ENCODE measurements at places on chromosomes 12 and 14.

- no peak for DNase-seq
Measured at GRCh38 chr12:124717318-124717717, 146.3 kb downstream of the SCARB1 start.

DNA sequence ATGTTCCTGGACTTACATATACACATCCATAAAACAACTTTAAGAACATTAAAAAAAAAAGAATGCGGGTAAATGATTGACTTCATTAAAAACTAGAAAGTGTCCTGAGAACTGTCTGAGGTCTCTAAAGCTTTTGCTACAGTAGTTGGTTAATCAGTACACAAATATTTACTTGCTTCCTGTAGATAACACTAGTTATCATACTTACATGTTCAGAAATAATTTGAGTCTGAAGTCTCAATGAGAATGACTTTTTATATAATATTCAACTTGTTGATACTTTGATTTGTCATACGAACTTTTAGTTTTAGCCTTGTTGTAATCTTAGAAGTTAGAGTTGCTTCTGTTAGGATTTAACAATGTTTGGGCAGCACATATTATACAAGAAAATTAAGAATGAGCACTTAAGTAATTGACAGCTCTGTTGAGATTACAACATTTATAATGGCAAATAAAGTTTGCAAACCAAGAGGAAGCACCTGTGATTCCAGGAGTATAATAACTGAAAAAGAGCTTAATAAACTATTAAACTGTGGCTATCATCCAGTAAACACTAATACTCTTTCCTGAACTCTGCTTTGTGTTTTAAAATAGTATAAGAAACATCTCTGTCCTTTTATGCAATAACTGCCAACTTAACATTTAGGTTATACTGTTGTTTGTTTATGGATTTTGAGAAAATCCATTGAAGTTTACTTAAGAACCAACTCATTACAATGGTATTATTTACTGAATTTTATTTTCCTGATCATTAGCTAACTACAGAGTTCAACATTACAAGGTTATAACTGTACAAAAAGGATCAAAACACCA, 131.7 kb downstream of the MIPOL1 start:
- DNase-seq: no peak

DNA sequence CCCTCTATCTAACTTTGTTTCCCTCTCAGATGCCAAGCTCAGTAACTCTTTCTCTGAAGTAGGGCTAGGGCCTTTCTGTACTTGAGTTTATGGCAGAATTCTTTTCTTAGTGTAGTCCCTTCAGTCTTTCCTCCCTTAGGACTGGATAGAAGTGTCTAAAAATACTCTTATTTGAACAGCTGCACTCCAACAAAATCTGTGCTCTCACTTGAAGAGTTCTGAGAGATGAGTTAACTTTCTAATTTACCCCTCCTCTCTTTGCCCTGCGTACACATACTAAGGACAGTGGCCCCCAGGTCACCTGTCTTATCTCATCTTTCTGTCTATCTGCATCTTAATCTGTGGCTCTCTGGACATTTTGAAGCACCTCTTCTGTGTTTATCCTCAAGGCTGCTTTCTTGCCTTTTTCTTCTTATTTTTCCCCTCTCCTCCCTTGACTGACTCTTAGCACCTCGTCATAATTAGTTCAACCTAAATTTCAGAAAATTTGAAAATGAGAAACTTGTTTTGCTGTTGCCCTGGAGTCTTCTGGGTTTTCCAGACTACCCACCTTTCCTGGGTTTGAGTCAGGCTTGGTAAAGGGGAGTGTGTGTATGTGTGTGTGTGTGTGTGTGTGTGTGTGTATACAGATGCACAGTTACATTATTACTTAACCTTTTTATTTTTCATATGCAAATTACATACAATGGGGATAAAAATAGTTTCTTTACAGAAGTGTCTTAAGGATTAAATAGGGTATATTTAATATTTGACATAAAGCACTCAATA, 23.9 kb downstream of the NCKAP1L start:
- no peak for DNase-seq

DNA sequence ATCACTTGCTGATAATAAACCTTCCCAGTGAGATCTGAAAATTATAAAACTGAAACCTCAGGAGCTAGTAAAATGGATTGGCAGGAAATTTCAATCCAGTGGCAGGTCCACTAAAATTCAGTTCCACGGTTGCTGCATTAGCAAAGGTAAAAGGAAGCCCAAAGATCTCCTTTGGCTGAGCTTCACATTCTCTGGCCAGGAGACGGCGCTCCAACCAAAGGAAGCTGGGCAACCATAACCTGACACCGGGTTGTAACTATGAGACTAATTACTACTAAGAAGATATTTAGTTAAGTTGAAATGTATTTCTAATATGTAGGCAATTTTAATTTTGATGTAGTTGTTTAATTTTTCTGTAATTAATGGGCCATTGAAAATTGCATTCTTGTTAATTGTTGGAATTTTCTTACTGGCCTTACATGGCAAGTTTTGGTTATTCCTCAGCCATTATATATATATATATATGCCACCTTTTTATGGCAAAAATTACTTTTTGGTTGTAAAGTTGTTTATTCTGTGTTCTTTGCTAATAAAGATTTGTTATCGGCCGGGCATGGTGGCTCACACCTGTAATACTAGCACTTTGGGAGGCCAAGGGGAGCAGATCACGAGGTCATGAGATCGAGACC, 17.0 kb downstream of the OR8S1 start:
- DNase-seq: peak; percentile 20

- DNase-seq: peak; percentile 23
Measured at GRCh38 chr12:68932128-68932960, 627 bp downstream of the CPM start.

GRCh38 chr12:53381731-53382630, 2.0 kb downstream of the SP1 start:
- DNase-seq: no peak

DNA sequence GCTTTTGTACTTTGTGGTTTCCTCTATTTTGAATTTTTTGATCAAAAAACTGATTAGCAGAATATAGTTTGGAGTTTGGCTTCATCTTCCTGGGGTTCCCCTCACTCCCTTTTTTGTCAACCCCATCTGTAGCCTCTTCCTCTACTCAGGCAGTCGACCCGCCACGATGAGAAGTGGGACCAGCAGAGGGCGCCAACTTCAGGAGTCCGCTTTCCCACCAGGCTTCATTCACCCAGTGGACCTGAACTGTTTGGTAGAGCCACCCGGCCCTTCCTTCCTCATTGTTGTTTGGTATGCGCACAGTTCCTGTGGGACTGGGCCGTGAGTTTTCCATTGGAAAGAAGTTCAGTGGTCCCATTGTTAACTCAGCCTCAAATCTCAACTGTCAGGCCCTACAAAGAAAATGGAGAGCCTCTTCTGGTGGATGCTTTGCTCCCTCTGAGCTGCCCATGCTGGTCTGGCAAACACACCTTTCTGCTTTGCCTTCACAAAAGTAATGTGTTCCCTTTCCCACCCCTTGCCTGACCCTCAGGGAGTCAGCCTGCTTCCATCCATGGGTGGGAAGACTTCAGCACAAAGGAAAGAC, 21.7 kb downstream of the TMBIM6 start:
- peak; percentile 73 for DNase-seq

DNA sequence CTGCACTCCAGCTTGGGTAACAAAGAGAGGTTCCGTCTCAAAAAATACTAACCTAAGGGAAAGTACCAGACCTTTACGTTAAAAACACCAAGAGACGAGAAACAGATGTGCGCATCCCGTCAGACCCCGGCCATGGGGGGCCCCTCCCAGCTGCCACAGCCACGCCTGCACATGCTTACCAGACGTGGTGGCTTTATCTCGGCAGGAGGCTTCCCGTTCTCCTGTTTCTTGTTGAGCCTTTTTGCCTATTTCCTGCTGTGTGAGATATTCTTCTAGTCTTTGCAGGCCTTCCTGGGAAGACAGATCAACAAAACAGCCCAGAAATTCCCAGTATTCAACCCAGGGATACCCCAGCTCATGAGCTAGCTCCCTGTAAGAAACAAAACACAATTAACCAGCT, 23.6 kb downstream of the PGAM5 start:
- DNase-seq: no peak

DNA sequence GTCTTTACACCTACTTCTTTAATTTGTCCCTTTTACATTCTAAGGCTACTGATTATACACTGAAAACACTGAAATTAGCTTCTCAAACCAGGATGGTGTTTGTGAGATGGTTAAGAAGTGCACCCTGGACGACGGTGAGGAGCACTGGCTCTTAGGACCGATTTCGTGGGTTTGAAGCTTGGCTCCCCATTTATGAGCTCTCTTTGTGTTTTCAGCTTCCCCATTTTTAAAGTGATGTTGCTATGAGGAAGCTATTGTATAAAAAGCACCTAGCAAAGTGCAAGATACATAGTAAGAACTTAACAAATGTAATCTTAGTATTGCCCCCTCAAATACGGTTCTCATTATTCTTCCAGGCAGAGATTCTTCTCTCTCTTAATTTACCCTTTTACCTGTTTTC, 4.7 kb downstream of the NFYB start:
- no peak for DNase-seq

DNA sequence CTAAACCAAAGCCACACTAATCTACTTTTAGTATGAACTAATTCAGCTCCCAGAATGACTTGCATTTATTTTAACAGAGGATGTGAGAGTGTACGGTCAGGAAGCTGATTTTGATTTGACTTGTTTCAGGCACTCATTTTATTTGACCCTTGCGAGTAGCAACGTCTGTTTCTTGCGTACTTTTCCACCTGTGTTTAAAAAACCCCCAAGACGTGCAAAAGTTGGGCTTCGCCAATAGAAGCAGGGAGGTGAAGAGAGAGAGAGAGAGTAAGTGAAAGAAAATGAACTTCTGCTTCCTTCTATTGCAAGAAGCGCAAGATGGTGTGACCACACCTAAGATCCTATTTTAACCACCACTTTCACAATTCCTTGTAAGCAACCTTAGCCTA, 6.7 kb upstream of the SLC15A4 start:
- DNase-seq: no peak

- no peak for DNase-seq
Measured at GRCh38 chr12:107251288-107251687, 157.9 kb upstream of the CRY1 start.

DNA sequence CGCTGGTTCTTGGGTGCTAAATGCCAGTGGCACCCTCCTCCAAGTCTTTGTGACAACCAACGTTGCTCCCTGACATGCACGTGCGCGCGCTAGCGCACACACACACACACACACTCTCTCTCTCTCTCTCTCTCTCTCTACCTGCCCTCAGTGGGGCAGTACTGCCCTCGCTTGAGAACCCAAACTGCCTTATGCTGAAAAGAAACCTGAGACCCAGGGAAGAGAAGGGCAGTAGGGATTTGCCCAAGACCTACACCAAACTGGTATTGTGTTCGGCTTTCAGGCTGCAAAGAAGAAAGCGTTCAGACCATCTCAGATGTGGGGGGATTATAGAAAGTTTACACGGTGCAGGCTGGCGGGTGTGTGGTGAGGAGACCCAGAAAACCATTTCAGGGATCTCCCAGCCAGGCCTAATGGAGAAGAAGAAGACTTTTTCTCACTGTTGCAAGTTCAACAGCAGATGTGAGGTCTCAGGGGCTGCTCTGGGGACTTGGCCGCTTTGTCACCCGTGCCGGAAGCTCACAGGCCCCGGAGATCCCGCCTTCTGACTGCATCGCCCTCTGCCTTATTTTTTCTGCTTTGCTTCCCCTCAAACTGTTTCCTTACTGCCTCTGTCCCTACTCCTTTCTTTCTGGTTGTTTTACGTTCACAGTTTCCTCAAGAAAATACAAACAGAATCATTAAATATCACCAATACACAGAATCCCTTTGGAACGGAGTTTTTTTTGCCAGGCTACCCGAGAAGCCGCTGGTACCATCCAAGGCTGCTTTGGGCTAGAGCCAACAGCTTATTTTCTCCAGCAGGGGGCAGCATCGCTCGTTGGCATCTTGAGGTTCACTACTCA, 82.4 kb downstream of the PPM1A start:
- DNase-seq: no peak

GRCh38 chr12:117321572-117321971, 39.9 kb downstream of the NOS1 start:
- no peak for DNase-seq

DNA sequence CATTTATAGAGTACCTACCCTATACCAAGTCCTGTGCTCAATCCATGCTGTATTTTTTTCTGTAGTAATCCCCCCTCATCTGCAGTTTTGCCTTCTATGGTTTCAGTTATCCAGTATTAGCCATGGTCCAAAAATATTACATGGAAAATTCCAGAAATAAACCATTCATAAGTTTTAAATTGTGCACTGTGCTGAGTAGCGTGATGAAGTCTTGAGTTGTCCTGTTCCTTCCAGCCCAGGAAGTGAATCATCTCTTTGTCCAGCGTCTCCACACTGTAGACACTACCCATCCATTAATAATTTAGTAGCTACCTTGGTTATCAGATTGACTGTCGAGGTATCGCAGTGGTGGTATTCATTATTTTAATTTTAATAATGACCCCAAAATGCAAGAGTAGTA, 54.2 kb downstream of the SUDS3 start:
- DNase-seq: no peak

GRCh38 chr12:124143726-124144125, 151.2 kb upstream of the RFLNA start:
- DNase-seq: no peak

DNA sequence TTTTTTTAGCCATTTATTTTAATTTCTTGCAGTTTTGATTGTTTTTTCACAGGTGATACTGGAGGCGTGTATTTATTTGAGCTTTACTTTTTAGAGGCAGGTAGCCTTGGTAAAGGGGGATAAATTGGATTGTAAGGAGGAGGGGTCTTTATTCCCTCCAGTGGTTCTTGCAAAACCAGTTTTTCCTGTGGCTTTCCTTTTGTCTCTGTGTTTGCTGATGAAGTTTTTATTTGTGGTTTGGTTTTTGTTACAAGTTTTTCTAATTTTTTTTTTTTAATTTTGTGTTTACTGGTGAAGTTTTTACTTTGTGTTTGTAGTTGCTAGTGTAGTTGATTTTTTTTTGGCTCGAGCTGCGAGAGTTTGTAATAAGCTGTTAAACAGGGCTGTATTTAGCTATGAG, 278.5 kb downstream of the PRKD1 start:
- no peak for DNase-seq

GRCh38 chr14:100610511-100611217, 23.4 kb upstream of the BEGAIN start:
- peak; percentile 60 for DNase-seq

GRCh38 chr12:116603546-116604177, 44.5 kb downstream of the MAP1LC3B2 start:
- no peak for DNase-seq

GRCh38 chr12:106118-106591, 39.6 kb downstream of the IQSEC3 start:
- no peak for DNase-seq

GRCh38 chr12:21323736-21324135, 11.0 kb downstream of the SLCO1A2 start:
- DNase-seq: no peak

GRCh38 chr14:91238085-91238484, 6.4 kb downstream of the GPR68 start:
- no peak for DNase-seq
